ENCODE measurements at places on chromosomes 12 and 14.

DNA sequence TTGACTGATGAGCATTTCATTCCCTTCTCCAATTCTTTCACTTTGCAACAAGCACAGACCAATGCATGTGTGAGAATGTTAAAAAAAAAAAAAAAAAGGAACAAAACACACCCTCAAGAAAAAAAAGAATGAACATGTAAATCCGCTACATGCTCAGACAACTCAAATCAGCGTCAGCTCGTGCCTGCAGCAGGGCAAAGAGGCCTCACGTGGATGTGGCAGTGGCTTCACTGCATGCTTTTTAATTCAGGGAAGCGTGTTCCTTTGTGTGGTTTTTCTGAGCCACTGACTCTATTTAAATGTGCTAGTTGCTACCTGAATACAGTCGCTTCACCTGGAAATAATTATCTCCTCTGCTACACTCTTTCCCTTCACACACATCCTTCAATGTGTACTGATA, 55.1 kb downstream of the PPP1R36 start:
- no peak for ATAC-seq
- H3K4me1 ChIP-seq, result no peaks in the 10 kb centered on the region
- no peak overlapping the region for H3K27ac ChIP-seq
- peaks cover 19% of the 10 kb centered on the region for H3K27me3 ChIP-seq
- no peak overlapping the region for H3K4me3 ChIP-seq
- no peaks in the 10 kb centered on the region for H3K36me3 ChIP-seq

DNA sequence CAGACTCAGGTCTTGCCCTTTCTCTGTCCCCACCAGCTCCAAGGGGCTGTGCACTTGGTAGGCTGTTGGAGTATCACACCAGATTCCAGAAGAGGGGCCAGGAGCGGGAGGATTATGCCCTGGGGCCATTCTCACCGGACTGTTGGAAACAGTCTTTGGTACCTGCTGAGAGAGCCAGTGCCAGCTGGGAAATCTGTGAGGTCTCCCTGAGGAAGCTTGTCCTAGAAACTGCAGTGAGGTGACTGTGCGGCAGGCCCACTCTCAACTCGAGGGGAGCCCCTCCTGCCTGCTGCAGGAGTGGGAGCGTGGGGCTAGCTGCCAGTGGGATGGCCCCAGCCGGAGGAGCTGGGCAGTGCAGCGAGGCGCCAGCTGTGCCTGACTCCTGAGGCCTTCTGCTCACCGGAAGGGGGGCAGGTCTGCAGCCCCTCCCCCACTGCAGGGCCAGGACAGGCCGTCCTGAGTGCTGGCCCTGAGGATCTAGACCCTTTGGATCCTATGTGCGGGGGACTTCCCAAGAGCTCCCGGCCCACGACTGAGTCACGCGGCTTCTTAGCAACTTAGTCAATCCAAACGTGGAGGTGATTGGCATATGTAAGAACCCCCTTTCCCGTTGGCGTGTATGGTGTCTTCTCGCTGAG, 295.2 kb downstream of the CACNA1C start:
- H3K4me1 ChIP-seq, result no peaks in the 10 kb centered on the region
- no peak overlapping the region for H3K27ac ChIP-seq
- no peak for ATAC-seq
- H3K27me3 ChIP-seq, result peaks cover 24% of the 10 kb centered on the region

GRCh38 chr14:87430810-87431209, 562.2 kb downstream of the GALC start:
- H3K4me1 ChIP-seq, result no peaks in the 10 kb centered on the region
- ATAC-seq, result no peak
- H3K4me3 ChIP-seq, result no peak overlapping the region
- no peak overlapping the region for H3K27ac ChIP-seq

DNA sequence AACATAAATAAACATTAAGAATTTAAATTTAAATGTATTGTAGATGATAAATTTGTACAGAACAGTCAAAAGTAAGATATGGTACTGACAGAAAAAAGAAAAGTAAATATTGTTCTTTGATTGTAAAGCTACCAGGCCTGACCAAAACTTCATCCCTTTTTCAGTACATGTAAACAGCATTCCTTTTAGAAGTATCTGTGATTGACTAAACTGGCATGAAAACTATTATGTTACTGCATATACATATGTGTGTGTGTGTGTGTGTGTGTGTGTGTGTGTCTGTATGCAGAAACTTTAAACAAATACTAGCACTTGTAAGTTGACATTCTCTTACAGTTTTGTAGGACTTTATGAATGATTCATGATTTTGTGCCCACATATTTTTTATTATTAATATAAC, 270.9 kb downstream of the C12orf50 start:
- no peak overlapping the region for H3K27ac ChIP-seq
- H3K27me3 ChIP-seq, result no peaks in the 10 kb centered on the region
- H3K4me3 ChIP-seq, result no peak overlapping the region
- no peak for ATAC-seq
- H3K36me3 ChIP-seq, result no peaks in the 10 kb centered on the region
- no peaks in the 10 kb centered on the region for H3K4me1 ChIP-seq
